GM23248 (cell line): ENCODE measurements at places on chromosomes 5 and 9. TPM values are rescaled to one million over a fixed set of nuclear protein-coding genes. Genes with fewer than 3 reads are reported as not detected.

FST gene
- 61.2 and 87.0 TPM in 2 replicates for total RNA-seq

SNAPC4 gene
- 5.2 and 8.2 TPM in 2 replicates for total RNA-seq

TUSC1 gene
- 13.9 and 14.1 TPM in 2 replicates for total RNA-seq

PCDHGA2 gene
- 6.3 and 7.3 TPM in 2 replicates for total RNA-seq

DNA sequence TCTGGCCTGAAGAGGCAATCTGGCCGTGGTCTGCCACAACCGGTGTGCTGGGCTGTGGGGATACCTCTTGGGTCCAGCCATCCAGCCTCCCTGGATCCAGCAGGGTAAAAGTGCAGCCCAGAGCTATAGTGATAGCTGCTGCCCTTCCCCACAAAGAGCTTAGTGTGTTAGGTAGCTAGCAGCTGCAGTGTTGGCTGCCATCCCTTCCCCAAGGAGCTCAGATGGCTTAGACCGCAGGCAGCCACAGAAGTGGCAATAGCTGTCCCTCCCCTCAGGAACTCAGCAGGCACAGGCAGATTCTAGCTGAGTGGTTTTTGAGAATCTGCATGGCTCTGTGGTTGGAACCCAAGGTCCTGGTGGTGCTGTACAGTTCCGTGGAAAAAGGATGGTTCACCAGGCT, 40.1 kb downstream of the GIN1 start:
- no peak for DNase-seq

GRCh38 chr9:76528642-76529190, 69.7 kb downstream of the GCNT1 start:
- no peak for DNase-seq

DNA sequence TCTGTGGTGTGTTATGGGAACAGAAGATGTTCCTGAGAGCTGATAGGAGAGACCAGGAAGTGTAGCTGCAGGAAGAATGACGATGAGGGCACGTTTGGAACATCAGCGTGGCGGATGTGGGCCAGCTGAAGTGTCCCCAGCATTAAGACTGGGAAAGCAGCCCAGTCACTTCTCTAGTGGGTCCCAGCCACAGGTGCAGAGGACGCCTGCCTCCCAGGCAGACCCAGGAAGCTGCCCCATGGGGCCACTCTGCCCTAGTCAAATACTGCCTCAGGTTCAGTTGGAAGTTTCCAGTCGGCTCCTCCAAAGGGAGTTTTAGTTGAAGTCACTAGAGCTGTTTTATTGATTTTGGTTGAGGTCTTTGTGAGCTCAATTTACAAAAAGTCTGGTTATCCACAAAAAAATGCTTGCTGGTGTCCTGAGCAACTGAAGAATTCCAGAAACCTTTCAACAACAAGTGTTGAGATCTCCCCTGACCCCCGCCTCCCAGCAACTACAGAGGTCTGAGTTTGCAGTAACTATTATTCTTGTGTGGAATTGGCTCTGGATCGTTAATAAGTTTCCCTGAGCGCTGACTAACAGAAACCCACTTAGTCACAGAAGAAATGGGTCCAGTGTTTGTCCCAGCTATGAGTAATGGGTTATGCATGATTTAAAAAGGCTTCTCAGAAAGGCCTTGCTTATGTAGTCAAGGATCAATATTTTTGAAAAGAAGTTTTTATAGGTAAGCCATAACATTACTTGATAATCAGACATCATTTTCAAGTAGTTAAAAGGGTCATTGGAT, 294.1 kb downstream of the FANCC start:
- peak; percentile 95 for DNase-seq

- peak; percentile 67 for DNase-seq
Observed at GRCh38 chr5:18281947-18282581, 647.8 kb downstream of the TAF11L14 start.

- no peak for DNase-seq
Observed at GRCh38 chr5:166781737-166782136, 1509.7 kb upstream of the WWC1 start.

DNA sequence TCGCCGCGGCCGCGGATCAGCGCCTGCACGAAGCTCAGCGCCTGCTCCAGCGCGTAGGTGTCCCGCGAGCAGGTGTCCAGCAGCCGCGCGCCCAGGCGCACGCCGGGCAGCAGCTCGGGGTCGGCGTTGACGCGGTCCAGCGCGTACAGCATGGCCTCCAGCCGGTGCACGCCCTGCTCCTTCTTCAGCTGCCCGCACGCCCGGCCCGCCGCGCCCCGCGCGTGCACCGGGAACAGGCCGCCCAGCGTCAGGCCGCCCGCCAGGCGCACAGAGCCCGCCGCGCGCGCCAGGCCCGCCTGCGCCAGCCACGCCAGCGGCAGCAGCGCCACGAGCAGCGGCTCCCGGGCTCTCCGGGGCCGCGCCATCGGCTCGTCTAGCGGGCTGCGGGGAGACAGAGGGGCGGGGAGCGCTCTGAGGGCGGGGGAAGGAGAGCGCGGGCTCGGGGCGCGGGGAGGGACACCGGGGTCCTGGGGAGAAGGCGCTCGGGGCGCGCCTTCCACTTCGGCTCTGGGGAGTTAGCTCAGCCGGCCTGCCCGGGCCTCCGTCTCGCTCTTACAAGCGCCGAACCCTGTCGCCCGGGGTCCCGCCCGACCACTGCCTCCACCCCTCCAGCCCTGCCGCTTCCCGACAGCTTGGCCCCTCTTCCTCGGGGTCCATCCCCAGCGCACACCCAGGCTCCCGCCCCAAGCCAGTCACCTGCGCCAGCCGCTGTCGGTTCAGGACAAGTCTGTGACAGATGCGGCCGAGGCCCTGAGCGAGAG, at the start of gene GRM6:
TSS of gene GRM6 (minus strand) at position 741 of the 761 bp plus-strand sequence. CDS start at position 365, 376 bp downstream.
- DNase-seq, result peak; percentile 7

DNA sequence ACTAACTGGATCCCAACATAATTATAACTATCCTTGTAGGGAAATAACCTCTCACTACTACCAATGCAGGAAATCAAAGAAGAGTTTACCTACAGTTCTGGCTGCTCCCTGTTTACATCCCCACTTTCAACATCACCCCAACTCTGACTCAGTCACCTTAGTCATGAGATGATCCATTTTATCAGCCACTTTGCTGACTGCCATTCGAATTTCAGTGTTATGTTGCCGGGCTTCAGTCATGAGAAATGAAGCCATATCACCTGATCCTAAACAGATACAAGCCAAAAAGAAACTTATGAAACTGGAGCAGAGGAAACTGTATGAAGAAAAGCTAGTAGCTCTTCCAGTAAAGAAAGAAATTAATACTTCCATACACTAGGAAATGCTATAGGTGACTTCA, 33.7 kb downstream of the SLC31A2 start:
- peak; percentile 73 for DNase-seq

DNA sequence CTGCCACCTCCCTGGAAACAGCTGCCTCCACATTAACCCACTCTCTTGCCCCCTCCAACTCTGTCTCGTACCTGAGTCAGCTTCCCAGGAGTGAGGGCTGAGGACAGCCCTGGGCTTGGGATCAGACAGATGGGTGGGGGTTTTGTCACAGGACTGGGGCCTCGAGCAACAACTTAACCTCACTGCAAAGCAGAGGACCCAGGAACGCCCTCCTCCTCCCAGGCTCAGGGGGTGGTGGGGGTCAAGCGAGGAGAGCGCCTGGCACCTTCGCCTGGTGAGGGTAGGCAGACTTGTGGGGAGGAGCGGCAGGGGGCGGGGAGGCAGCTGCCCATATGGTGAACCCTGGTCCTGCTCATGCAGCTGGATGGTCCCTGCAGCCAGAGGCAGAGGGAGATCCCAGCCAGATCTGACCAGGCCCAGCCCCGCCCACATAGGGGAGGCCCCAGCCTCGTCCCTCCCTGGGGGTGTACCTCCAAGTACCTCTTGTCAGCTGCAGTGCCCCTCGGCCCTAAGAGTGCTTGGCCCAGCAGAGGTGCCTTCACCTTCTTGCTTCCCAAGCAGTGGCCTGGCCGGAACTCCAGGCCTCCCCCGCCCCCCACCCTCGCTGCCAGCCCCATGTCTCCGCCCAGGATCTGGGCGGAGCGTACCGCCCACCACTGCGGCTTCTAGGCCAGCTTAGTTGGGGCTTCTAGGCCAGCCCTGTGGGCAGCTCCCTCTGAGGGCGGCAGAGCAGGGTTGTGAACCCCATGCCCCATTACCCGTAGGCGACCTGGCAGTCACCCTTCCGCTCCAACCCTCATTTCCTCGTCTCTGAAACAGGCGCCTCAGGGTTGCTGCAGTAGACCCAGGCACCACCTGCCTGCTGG, at the start of gene SARDH:
TSS of gene SARDH (minus strand) at position 579 of the 866 bp plus-strand sequence. CDS start 4,179 bp downstream, outside the sequence.
- peak; percentile 50 for DNase-seq

DNA sequence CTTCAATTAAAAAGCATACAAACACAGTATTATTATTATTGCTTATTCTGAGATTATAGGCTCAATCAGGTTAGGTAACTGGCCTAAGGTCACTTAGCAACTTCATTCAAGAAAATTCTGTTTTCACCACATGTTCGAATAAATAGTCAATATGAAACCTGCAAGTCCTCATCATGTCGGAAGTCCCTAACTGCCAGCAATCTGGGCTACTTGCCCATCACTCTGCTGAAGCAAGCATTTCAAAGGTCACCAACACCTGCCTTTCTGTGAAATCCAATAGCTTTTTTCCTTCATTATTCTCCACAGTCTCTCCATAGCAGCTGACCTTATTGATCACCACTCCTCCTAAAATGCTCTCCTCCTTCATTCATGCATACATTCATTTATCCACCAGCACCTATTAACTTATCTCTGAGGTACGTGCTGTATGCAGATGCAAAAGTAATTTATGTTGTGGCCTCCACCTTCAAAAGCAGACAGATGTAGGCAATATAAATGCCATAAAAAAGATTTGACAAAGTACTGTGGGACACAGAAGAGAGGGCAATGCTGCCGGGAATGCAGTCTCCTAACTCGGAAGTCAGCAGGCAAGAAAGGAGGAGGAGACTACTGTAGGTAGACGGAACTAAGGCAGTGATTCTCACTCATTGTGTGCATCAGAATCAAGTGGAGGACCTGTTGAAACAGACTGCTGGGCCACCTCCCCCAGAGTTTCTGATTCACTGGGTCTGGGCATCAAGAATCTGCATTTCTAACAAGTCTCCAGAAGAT, 310.9 kb downstream of the BNC2 start:
- no peak for DNase-seq

GRCh38 chr9:123642291-123643278, 286.6 kb downstream of the CRB2 start:
- no peak for DNase-seq

DNA sequence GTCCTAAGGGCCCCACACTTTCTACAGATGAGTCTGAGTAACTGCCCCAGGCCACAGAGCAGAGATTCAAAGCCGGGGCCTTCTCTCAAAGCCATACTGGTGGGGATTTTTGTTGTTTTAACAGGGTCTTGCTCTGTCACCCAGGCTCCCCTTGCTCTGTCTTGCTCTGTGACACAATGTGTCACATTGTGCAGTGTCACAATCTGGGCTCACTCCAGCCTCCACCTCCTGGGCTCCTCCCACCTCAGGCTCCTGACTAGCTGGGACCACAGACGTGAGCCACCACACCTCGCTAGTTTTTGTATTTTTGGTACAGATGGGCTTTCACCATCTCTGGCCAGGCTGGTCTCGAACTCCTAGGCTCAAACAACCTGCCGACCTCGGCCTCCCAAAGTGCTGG, 8.6 kb downstream of the AGPAT2 start:
- DNase-seq, result no peak

- DNase-seq, result no peak
Observed at GRCh38 chr9:5336688-5337087, 3.0 kb downstream of the RLN1 start.

- DNase-seq, result peak; percentile 18
Observed at GRCh38 chr9:136820971-136821825, 13.4 kb downstream of the RABL6 start.

- DNase-seq, result peak; percentile 83
Observed at GRCh38 chr5:14208071-14209021, 65.2 kb downstream of the TRIO start.

DNA sequence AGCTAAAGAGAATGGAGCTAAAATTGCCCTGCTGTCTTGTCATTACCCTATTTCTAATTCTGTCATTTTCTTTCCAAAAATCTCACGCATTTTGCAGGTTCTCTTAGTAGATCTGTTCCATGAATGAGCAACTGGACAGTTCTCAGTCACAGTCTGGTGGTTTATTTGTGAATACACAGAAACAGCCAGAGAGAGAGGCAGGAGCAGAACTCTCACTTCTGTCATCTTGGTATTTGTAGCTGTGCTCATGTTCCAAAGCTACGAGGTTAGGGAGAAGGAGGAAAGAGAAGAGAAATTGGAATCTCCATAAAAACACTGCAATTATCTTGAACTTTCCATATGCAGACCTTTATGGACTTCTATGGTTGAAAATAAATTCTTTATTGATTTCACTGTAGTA, 118.0 kb upstream of the OR13F1 start:
- DNase-seq, result no peak

GRCh38 chr9:76989501-76989900, 30.0 kb upstream of the FOXB2 start:
- DNase-seq, result no peak

DNA sequence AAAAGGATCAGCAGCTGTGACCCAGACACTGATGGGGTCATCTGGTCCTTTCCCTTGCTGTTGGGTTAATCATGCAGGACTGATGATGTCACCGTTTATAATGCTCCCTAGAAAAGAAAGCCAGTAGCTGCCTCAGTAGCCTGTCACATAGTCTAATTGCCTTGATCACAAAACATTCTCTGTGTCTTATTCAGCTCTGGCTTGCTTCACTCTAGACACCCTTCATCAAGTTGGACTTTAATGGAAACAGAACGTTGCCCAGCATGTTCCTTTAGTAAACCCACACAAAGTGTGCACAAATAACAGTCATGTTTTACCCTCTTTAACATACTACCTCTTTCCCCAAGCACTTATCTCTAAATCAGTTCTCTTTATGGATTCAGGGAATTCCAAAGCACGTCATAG, 170.8 kb downstream of the SGCD start:
- DNase-seq, result peak; percentile 61

GRCh38 chr5:170262061-170263045, 29.6 kb downstream of the C5orf58 start:
- no peak for DNase-seq

- DNase-seq, result peak; percentile 12
Observed at GRCh38 chr5:180105827-180106312, 34.3 kb upstream of the RNF130 start.

GRCh38 chr9:136754059-136754572, 3.9 kb downstream of the LCN8 start:
- DNase-seq, result no peak

- peak; percentile 85 for DNase-seq
Observed at GRCh38 chr5:132830436-132831094, at the start of gene SHROOM1. Gene SHROOM1 (minus strand): TSS chr5:132830647. CDS start chr5:132826140, 4,507 bp downstream.

GRCh38 chr5:33049842-33050241, 338.7 kb downstream of the NPR3 start:
- DNase-seq, result peak; percentile 95
